GM03348 (cell line): ENCODE measurements at places on chromosomes 6 and 20.

DNA sequence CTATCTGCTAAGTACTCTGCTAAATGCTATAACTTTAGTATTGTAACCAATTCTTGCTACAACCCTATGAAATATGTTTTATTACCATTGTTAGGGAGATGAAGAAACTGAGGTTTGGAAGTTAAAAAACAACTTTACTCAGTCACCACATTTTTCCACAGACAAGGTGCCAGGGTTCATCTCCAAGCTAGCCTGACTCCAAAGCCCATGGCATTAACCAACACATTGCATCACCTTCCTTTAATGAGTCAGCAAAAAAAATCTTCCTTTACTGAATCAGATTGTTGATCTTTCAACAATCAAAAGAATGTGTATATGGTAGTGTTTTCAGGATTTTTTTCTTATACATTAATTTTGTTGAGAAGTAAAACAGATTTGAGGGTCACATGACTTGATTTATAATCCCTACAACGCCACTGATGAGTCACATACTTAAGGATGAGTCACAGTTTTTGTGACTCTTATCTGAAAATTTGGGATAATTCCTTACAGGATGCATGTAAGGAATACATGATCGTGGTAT, 41.5 kb downstream of the MAN1A1 start:
- DNase-seq = peak; percentile 44

DNA sequence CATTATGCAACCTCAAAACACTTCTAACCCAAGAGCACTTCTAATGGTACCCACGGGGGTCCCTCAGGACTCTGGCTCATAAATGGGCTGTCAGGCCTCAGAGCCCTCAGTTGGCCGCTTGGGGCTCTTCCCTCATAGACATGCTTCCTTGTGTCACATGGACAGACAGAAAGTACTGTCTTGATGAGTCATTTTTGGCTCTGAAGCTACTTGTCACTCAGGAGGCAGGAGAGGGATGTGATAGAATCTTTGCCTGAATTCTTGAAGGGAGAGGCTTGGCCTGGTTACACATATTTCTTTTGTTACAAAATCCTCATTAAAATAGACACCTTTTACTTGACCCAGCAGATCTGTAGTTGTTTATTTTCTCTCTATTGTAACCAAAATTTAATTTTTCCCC, 15.1 kb upstream of the EDN1 start:
- DNase-seq = peak; percentile 33

- DNase-seq = no peak
Measured at GRCh38 chr20:64048402-64049044, 916 bp downstream of the SOX18 start.

DNA sequence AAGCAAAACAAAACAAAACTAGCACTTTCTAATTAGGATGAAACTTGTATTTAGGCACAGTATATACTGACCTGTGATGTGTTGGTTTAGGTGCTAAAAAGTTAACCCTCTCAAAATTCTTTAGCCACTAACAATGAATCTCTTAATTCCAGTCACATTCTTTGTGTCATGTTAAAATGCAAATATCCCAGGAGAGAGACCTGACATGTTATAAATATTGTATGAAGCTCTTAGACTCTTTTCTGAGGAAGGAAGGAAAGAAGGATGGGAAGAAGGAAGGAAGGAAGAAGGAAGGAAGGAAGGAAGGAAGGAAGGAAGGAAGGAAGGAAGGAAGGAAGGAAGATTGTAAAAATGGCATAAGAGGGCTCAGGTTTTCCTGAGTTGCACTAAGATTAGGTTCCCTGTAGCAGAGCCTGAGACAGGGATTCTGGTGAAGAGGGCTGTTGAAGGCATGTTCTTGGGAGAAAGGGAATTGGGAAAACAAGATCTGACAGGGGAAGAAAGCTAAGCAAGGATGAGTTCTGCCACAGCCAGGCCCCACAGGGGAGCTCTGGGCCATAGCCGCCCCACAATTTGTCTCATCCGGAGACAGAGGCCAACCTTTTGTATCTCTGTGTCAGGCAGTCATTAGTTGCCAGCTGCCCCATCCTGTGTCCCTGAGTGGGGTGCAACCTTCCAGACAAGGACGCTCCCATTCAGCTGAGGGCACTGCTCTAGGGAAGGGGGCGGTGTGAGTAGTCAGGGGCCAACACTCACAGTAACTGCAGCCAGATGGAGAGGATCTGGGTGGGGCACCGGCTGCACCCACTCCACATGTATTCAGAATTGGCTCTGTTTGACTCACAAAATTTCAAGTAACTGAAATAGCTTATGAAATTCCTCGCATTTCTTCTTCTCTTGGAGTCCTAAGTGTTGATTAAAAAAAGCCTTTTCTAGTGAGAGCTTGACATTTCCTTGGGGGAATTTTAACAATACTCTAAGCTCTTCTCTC, 189.3 kb upstream of the ARG1 start:
- peak; percentile 80 for DNase-seq

DNA sequence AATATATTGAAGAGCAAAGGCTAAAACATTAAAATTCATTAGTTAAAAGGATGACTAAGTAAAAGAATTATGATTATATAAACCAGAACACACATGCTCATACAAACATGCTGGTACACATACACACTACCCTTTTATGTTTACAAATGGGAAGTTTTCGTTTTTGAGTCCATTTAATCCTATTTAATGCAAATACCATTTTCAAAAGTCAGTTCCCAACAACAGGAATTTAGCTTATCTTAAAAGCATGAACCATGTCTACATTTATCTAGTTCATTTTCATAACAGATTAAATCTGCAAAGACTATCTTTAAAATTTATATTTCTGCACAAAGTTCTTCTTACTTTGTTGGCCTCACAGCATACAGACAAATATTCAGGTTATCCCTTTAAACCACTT, 42.5 kb downstream of the MAN1A1 start:
- DNase-seq = no peak

DNA sequence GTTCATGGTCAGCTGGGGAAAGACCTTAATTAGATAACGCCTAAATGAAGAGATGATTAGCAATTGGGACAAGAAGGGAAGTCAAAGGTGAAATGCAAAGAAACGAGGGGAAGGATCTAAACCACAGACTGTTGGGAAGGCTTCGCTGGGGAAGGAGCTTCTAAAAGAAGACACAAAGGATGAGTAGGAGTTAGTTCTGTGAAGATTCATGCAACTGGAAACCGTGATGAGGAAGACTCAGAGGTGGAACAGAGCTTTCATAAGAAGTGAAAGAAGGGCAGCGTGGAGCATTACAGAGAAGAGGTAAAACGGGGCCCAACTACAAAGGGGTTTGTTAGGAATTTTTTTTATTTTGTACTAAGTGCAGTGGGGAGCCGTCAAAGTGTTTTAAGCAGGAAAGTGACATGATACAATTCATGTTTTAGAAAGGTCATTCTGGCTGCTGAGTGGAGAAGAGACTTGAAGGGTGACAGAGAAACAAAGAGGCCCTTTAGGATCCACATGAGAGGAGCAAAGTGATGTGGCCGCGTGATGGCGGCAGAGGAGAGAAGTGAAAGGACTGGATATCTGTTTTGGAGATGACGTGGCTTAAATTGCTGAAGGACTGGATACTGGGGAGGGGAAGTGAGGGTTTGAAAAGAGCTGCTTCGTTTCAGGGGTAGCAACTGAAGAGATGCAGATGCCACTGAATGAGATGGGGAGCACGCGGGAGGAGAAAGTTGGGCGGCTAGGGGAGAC, 33.6 kb downstream of the TTI1 start:
- DNase-seq = no peak

- DNase-seq = peak; percentile 86
Measured at GRCh38 chr6:29005183-29005885, at the start of gene ZNF311. TSS of gene ZNF311 (minus strand) at chr6:29005315. CDS start at chr6:29003954, 1,361 bp downstream.

DNA sequence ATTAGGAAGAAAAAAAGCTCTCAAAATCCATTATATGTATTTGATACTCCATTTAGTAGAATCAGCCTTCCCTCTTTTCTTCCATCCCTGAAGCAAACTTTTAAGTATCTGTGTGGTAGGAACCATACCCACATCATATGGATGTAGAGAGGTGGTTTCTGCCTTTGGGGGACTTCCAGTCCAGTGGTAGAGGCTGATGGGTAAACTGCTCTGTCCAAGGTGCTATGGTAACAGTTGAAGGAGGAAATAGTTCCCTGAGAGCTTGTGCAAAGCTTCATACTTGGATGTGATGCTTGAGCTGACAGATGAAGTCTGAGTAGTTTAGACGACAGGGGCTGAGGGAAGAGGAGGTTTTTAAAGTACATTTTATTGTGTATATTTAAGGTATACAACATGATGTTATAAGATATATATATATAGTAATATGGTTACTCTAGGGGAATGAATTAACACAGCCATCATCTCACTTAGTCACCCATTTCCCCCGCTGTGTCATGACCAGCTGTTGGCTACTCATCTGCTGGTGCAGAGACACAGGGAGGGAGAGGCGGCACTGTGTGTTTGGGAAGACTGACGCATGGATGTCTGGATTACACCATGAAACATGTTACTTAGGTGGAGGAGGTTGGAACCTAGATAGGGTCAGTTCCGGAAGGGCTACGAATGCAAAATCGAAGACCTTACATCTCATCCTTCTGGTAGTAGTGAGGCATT, 185.2 kb downstream of the FARS2 start:
- DNase-seq = no peak

DNA sequence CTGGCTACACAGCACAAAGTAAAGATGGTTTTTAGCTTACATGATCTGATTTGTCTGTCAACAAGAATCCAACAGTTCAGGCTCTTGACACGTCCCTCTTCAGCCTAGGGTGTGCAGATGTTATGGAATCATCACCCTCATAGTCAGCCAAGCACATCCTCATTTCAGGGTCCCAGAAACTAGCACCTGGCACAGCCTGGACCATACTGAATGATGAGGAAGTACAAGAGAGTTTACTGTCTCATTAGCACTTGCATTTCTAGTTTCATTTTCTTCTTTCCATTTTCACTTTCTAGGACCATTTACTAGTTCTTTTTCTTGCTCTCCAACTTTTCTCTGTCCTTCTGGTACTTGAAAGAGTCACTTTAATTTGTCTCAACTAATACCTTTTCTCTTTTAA, 6.5 kb downstream of the RIPOR2 start:
- no peak for DNase-seq

- no peak for DNase-seq
Measured at GRCh38 chr6:67653561-67653960, 981.5 kb upstream of the ADGRB3 start.

DNA sequence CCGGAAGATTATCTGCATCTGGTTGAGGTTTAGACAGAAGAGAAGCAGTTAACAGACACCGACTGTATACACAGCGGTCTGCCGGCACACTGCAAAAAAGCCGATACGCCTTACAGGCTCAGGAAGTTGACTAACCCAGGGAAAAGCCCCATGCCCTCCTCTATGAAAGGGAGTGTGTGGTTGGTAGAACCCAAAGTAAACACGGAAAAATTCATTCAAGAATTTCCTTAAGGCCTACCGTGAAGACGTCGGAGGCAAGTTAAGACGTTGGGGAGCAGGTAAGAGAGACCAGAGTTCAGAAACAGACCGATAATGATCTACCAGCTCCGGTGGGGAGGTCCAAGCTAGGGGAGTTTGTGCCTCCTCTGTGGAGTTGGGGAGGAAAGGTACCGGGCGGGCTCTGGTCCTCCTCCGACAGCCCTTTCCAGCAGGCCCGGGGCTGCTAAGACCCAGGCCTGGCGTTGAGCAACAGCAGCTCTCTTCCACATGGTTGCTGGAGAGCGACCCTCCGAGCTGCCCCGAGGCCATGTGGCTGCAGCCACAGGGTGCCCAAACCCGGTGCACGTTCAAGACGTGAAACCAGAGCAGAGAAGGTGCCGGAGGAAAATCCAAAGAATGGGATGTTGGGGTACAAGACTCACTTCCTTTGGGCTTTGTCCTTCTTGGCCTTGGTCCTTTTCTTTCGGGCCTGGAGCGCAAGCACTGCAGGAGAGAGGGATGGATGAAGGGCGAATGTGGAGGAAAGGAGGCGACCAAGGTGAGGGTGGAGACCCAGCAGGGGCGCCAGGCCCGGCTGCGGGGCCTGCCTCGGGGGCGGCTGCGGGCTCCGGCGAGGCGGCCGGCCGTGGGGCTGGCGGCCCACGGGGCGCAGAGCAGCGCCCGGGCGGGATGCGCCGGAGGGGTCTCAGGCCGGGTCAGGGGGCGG, 809 bp downstream of the SRPK1 start:
- peak; percentile 57 for DNase-seq
